ENCODE measurements at places on chromosomes 7 and 10. TPM values are rescaled to one million over a fixed set of nuclear protein-coding genes. Genes with fewer than 3 reads are reported as not detected.
A peak's percentile ranks its signal among the peaks of the same experiment; 100 is the strongest.

GNGT1 gene
- not detected for total RNA-seq

GRCh38 chr10:88347597-88348304 is 235.4 kb downstream of the RNLS start:
- H3K4me1 ChIP-seq = no peaks in the 10 kb centered on the region
- H3K4me3 ChIP-seq = no peak overlapping the region
- no peak overlapping the region for H3K27ac ChIP-seq
- H3K27me3 ChIP-seq = peaks cover 2% of the 10 kb centered on the region
- H3K36me3 ChIP-seq = no peaks in the 10 kb centered on the region
- no peak for DNase-seq

SGPL1 gene
- total RNA-seq = 103 TPM

DNA sequence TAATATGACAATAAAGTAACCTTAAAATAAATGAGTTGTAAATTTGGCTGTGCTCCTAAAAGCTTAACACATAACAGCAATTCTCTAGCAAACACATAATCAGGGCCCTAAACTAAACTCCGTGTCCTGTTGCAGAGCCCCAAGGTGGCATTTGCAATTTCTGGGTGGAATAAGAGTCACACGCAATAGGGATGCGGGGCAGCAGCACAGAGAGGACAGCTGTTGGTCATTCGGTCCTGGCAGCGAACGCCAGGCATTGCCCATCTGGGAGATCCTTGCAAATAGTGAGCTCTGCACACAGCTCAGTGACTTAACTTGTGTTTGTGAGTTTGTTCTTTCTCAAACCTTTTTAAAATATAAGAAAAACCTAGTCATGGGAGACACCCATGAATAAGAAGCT is 25.7 kb downstream of the PAXIP1 start:
- no peak for DNase-seq
- no peak overlapping the region for H3K27ac ChIP-seq
- no peaks in the 10 kb centered on the region for H3K27me3 ChIP-seq
- no peak overlapping the region for H3K4me3 ChIP-seq

GRCh38 chr10:78688230-78688900 is 380.4 kb upstream of the ZMIZ1 start:
- H3K4me3 ChIP-seq = no peak overlapping the region
- H3K4me1 ChIP-seq = no peaks in the 10 kb centered on the region
- 0 out of 2 replicates have a peak, but pooled peaks cover 2% of the 10 kb centered on the region for H3K27me3 ChIP-seq

GRCh38 chr7:27126596-27127327 is 3.8 kb downstream of the HOXA4 start:
- no peak overlapping the region for H3K4me3 ChIP-seq
- no peak for DNase-seq
- no peaks in the 10 kb centered on the region for H3K27me3 ChIP-seq
- H3K27ac ChIP-seq = peak overlapping the region; percentile 99

GRCh38 chr10:68598978-68599770 is 39.0 kb downstream of the TET1 start:
- no peaks in the 10 kb centered on the region for H3K36me3 ChIP-seq
- H3K27ac ChIP-seq = peak overlapping the region; percentile 88
- no peak for DNase-seq
- peak overlapping the region; percentile 64 for H3K4me3 ChIP-seq
- no peaks in the 10 kb centered on the region for H3K27me3 ChIP-seq
- H3K4me1 ChIP-seq = peaks cover 21% of the 10 kb centered on the region

DNA sequence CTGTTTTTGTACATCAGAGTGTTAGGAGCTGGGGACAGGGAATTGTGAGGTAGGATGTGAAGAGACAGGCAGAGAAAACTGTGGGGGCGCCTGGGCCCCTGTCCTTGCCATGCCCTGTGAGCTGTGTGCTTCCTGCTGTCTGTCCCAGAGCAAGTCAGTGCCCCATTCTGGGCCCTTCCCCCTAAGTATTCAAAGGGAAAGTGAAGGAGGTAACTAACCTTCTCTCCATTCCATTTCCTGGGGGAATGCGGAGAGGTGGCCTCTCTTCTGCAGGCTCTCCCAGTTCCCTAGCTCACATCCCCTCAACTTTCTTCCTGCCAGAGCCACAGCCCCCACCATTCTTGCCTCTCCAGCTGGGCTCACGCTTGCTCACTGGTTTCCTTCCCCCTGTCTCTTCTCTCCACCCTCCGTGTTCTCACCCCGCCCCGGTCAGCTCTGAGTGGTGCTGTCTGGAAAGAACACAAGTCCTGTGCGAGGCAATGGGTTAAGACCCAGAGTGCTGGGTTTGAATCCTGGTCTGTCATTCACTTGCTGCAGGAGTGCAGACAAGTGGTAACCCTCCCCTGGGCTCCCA is 9.7 kb upstream of the VSIR start:
- DNase-seq = no peak
- H3K4me3 ChIP-seq = no peak overlapping the region
- H3K27me3 ChIP-seq = no peaks in the 10 kb centered on the region
- H3K36me3 ChIP-seq = no peaks in the 10 kb centered on the region
- no peak overlapping the region for H3K27ac ChIP-seq

- no peak overlapping the region for H3K27ac ChIP-seq
- no peak overlapping the region for H3K4me3 ChIP-seq
- H3K4me1 ChIP-seq = no peaks in the 10 kb centered on the region
- H3K36me3 ChIP-seq = no peaks in the 10 kb centered on the region
- DNase-seq = no peak
- peaks cover 5% of the 10 kb centered on the region for H3K27me3 ChIP-seq
These were observed 129.9 kb downstream of the CFAP58 start for GRCh38 chr10:104483582-104483981.

DNA sequence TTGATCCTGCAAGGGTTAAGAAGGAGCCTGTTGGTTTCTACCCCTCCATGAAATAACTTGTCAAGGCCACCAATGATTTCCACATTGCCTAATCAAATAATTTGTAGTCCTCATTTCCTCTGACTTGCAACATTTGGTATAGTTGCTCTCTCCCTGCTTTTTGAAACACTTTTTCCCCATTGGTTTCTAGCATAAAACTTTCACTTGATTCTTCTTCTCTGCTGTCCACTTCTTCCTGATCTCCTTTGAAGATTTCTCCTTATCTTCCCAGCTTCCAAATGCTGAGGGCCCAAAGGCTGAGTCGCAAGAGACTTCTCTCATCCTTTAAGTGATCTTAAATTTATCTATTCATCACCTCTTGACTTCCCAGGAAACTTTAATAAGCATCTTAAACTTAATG is 134.2 kb downstream of the ITGB8 start:
- no peak overlapping the region for H3K27ac ChIP-seq
- no peak for DNase-seq
- H3K4me1 ChIP-seq = no peaks in the 10 kb centered on the region
- no peaks in the 10 kb centered on the region for H3K27me3 ChIP-seq

DNA sequence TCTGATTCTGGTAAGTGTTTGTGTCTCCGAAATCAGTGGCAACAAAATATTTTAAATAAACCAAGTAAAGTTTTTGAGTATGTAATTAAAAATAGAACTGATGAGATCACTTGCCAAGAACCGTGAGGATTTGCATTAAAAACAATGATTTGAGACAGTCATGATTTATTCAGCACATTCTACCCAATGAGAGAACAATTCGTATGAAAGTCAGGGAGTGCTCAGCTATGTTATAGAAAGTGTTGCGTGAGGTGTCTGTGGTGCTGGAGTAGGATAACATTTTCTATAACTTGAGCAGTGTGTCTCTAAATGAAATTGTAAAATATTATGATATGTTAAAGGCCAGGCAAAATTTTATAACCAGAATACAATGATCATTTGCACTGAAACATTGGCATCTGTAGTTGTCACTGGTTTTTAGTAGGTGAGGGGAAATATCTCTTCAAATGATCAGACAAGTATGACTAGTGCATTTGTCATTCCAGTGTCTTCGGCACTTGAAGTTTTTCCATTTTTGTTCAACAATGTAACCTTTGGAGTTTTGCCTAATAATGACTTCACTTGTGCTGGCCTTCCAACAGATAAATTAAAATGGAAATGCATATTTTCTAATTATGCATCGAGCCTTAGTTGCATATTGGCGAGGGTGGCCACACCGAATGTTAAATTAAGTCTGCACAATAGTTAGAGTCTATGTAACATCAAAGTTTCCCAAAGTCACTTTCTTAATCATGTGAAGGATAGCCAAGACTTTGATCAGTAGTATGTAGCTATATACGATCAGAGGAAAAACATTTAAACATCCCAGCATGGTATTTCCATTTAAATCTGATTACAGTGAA is 335.9 kb downstream of the GFRA1 start:
- no peaks in the 10 kb centered on the region for H3K36me3 ChIP-seq
- DNase-seq = no peak
- no peaks in the 10 kb centered on the region for H3K4me1 ChIP-seq
- H3K27ac ChIP-seq = no peak overlapping the region
- H3K4me3 ChIP-seq = no peak overlapping the region
- H3K27me3 ChIP-seq = no peaks in the 10 kb centered on the region

DNA sequence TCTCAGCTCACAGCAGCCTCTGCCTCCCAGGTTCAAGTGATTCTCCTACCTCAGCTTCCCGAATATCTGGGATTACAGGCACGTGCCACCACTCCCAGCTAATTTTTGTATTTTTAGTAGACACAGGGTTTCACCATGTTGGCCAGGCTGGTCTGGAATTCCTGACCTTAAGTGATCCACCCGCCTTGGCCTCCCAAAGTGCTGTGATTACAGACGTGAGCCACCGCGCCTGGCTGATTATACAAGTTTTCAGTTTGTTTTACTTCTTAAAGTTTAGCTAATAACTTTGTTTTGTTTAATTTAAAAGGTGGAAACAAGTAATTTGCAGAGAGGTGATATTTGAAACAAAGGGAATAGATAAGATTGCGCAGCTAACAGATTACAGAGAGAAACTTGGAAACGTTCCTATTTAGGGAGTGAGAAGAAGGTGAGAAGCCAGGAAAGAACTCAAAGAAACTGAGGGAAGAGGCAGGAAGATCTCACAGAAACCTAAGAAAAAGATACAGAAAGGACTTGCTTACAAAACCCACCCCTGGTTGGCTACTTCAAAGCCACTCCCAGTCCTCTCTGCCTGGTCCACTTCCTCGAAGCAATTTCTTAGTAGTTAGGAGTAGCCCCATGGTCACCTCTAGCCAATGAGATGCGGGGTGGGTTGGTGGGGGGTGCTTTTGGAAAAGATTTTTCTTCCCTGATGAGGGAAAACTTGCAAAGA is 15.0 kb upstream of the PDLIM1 start:
- H3K36me3 ChIP-seq = no peaks in the 10 kb centered on the region
- H3K4me1 ChIP-seq = peaks cover 33% of the 10 kb centered on the region
- no peak overlapping the region for H3K27ac ChIP-seq
- no peaks in the 10 kb centered on the region for H3K27me3 ChIP-seq
- no peak overlapping the region for H3K4me3 ChIP-seq

DNA sequence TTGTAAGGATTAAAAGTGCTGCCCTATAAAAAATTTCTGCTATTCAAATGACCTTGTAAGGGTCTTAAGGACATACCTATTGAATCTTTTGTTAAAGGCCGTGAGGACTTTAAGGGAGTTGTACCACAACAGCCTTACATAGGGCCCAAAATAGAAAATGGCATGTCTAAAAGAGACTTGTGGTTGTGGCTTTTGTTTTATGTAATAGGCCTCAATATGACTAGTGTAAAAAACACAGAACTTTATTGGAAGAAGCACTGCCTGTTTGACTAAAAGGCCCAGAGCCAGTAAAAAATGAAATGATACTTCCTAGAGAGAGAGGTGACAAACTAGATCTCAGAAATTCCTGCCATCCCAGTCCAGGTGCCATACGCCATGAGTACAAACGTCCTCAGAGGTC is 286.6 kb downstream of the SEMA3D start:
- no peak overlapping the region for H3K27ac ChIP-seq
- no peaks in the 10 kb centered on the region for H3K4me1 ChIP-seq
- DNase-seq = no peak
- H3K4me3 ChIP-seq = no peak overlapping the region

DNA sequence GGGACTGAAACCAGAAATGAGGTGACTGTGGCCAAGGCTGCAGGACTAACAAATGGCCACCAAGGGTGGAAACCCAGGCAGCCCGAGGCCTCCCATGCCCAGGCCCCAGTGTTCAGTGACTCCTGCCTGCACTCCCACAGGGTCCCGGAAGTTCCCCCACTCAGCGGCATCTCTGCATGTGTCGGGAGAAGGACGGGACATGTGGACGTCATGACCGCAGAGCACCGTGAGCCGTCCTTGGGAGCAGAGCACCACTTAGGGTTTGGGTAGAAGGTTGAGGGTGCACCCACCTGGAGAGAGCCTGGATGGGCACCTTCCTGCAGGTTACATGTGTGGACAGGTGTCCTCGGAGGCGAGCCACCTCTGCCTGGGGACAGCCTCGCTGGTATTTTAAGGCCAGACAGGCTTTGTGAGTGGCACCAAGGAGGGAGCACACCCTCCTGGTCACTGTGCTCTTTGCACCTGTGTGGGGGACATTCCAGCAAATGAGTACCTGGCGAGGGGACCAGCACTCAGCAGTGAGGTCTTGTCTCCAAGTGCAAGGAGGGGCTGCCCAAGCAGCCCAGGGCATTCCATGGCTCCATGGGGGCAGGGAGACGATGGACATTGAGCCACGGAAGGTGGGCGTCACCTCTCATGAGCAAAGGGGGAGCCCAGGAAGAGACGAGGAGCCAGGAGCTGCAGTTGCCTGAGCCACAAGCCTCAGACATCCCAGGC is 95.3 kb upstream of the TCERG1L start:
- H3K4me1 ChIP-seq = no peaks in the 10 kb centered on the region
- H3K4me3 ChIP-seq = no peak overlapping the region

GRCh38 chr10:124294811-124295770 is 123.6 kb downstream of the OAT start:
- no peaks in the 10 kb centered on the region for H3K36me3 ChIP-seq
- H3K27ac ChIP-seq = no peak overlapping the region
- H3K4me1 ChIP-seq = no peaks in the 10 kb centered on the region
- no peak for DNase-seq
- no peak overlapping the region for H3K4me3 ChIP-seq

DNA sequence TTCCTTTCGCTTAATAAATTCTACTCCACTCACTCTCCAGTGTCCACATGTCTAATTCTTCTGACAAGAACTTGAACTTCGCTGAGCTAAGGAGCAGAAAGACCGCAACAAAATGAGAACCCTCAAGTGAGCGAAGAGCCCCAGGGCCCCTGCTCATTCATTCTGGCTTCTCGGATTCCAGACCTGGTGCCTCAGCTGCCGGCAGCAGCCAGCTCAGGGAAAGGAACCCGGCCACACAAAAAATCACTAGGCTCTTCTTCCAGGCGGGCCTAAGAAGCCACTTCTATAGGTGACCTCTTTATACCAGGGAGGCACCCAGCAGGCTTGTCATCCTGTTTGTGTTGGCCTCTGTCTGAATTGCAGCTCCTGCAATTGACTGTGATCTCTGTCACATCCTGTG is 33.3 kb downstream of the OTUD1 start:
- H3K4me1 ChIP-seq = no peaks in the 10 kb centered on the region
- no peak overlapping the region for H3K27ac ChIP-seq
- no peak overlapping the region for H3K4me3 ChIP-seq

- H3K36me3 ChIP-seq = no peaks in the 10 kb centered on the region
- no peaks in the 10 kb centered on the region for H3K4me1 ChIP-seq
- H3K27me3 ChIP-seq = no peaks in the 10 kb centered on the region
- no peak overlapping the region for H3K4me3 ChIP-seq
These were observed 141.7 kb downstream of the AUTS2 start for GRCh38 chr7:69739931-69740431.

- H3K4me1 ChIP-seq = no peaks in the 10 kb centered on the region
- H3K4me3 ChIP-seq = no peak overlapping the region
- H3K36me3 ChIP-seq = no peaks in the 10 kb centered on the region
These were observed 118.7 kb downstream of the NPTX2 start for GRCh38 chr7:98735801-98736200.
